ENCODE measurements at places on chromosomes 5 and 9. TPM values are rescaled to one million over a fixed set of nuclear protein-coding genes. Genes with fewer than 3 reads are reported as not detected.

GRCh38 chr5:175207321-175208040 lies 236.5 kb downstream of the DRD1 start:
- DNase-seq, result no peak

- no peak for DNase-seq
Observed at GRCh38 chr9:82196622-82197441, 208.3 kb downstream of the SPATA31D1 start.

AQP7 gene
- polyA plus RNA-seq, result 1.4 TPM

SPINK1 gene
- polyA plus RNA-seq, result 9.4 TPM
